ENCODE measurements at places on chromosomes 3 and 15.

DNA sequence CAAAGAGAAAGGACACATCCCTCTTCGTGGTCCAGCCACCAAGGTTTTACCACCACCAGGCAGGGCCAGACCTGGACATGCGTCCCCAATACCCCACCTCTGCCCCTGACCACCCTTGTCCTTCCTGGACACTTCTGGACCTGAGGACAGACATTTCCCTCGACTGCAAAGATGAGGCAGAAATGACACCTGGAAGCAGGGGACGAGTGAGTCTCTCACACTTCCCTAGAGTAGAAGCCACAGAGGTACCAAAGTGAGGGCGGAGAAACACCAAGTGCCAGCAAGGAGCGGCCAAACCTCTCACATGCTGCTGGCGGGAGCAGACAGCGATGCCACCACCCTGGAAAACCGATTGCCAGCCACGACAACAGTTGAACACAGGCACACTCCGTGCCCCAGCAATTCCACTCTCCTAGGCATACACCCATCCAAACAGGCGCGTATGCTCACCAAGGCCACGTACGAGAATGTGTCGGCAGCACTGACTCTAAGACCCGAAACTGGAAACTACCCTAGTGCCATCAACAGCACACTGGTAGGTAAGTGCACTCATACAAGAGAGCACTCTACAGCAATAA, 207.0 kb upstream of the NSMCE3 start:
- DNase-seq: no peak

DNA sequence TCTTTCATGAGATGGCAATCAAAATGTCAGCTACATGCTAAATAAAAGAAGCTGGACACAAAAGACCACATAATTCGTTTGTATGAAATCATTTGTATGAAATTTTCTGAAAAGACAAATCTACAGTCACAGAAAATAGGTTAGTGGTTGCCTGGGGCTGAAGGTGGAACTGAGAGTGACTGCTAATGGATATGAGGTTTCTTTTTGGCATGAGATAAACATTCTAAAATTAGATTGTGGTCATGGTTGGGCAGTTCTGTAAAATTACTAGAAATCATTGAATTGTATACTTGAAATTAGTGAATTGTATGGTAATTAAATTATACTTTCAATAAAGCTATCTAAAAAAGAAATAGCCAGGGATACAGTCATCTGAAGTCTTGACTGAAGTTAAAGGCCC, 2.7 kb upstream of the DMXL2 start:
- DNase-seq: no peak

- no peak for DNase-seq
Observed at GRCh38 chr3:193236599-193236998, 4.4 kb upstream of the PLAAT1 start.

DNA sequence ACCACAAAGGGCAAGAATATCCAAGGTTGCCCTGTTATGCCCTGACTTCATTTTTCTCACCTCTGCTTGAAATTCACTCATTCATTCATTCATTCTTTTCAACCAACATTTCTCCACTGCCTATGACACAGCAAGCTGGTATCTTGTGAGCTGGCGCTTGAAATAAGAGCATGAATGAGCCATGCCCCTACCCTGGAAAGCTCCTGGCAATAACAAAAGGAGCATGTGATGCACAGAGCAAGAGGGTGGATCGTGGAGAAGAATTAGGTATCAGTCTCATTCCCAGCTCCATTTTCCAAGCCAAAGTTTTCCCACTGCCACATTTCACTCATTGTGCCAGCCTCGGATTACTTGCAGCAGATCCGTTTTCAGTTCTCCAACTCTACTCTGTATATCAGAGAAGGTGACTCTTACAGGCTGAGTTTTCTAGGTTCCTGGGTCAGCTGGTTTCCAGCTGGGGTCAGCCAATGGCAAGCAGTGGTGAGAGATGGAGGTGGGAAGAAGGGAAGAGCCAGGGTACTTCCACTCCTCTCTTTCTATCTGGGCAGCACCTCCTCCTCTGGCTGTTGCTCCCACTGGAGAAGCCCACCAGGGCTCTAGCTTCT, 144.8 kb downstream of the SUCLG2 start:
- DNase-seq: no peak

DNA sequence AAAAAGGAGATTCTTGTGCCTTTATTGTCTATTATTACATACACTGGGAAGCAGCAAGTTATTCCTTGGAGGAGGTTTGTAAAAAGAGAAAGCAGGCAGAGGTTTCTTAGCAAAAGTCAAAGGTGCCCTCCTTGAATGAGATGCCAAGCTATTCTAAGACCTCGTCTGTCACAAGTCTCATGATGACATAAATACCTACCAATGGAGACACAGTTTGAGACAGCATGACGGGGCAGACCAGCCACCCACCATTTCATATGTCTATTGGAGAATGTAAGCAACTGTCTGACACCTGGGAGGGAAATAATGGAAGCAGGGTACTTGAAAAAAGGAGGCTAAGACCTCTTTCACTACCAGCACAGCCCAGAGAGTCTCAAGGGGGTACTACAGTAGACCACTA, 2.2 kb downstream of the RGMA start:
- DNase-seq: no peak

DNA sequence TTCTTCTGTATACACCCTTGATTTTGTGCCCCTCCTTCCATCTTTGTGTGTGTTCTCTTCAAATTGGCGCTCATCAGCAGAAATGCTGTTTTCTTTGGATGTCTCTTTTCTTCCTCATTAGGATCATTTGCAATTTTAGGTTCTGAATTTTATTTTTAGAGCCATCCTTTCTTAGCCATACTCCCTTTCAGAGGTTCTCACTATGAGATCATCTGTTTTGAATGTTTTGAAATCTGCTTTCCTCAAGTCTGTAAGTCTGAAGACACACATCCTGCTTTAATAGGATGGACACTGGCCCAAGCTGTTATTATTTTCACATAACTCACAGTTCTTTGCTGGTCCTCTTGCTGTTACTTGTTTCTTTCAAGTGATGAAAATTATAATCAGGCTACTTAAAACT, 124.8 kb downstream of the BDH1 start:
- DNase-seq: peak; percentile 65

All from GM04503 (cell line).